ENCODE measurements at places on chromosomes 7 and 10.

- DNase-seq: no peak
Observed at GRCh38 chr7:157521061-157521731, 184.4 kb downstream of the DNAJB6 start.

- DNase-seq: no peak
Observed at GRCh38 chr7:21771906-21772610, 173.6 kb downstream of the CDCA7L start.

DNA sequence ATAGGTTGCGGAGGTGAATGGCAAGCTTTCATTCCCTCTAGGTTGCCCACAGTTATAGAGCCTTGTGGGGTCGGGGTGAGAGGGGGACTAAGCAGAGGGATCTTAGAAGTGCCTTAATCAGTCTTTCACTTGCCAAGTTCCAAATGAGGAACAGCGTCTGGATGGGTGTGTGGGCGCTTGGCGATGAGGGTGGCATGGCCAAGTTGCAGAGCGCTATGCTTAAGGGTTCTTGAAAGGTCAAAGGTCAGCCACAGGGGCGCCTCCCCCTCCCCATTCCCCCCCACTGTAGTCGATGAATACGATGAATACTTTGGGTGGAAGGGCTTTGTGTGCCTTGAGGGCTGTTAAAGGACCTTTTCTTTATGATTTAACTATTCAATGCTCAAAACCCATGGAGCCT, 185.0 kb downstream of the TCF7L2 start:
- DNase-seq: no peak

DNA sequence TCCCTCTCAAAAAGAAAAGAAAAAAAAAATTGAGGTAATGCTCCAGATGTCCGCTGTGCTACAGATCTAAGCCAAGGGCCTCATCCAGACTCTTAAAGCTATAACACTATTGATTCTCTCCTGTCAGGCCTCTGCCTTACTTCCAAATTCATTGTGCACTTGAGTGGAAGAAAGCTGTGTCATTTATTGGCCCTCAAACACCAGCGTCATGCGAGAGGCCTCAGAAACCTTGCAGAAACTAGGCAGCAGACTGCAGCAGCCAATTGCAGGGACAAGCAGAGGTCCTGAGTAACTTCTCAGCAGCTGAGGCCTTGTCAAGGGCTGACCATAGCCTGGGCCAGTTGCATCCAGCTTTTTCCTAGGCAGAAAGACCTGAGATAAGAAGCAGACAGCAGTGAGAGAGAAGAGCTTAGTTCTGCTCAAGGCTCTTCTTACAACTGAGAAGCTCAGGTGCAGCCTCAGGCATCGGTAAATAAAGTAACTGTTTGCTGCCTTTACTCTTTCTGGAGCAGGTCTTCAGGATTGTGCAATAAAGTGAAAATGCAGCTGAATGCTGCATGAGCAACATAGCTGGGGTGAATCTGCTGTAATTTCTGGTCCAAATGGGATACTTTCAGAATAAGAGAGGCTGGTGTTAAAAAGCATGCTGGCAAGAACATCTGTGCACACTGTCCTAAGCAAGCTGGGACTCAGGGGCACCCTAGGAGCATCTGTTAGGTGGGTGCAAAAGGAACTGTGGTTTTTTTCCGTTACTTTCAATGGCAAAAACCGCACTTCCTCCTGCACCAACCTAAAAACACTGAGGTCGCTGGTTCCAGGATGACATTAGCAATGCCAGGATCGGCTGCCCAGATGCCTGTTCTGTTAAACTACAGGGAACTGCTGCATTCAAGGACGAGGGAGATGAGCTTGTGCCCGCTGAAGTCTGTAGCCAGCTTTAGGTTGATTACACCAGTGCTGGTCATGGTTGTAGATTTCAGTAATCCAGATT, 181.8 kb upstream of the PFKP start:
- no peak for DNase-seq

GRCh38 chr7:133458688-133459087, 205.8 kb downstream of the EXOC4 start:
- DNase-seq: no peak

DNA sequence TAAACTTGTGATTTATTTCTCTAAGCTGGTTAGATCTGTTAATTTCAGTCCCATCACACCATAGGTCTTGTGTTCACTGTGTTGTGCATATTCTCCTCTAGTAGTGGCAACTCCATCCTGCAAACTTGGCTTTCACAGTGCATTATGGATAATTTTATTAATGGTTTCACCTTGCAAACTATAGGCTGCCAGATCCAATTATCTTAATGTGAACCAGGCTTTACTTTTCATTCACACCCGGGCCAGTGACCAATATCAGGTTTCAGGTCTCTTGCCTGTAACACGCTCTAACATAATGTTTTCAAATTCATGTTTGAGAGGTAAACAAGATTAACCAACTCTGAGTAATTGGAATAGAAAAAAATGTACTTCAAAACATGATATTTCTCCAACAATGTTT, 1293.0 kb downstream of the REEP3 start:
- DNase-seq: no peak

GRCh38 chr7:21023841-21024484, 237.3 kb upstream of the SP8 start:
- DNase-seq: no peak

- no peak for DNase-seq
Observed at GRCh38 chr7:125195156-125195555, 265.5 kb upstream of the POT1 start.

- no peak for DNase-seq
Observed at GRCh38 chr10:100479037-100479436, 16.2 kb downstream of the WNT8B start.

DNA sequence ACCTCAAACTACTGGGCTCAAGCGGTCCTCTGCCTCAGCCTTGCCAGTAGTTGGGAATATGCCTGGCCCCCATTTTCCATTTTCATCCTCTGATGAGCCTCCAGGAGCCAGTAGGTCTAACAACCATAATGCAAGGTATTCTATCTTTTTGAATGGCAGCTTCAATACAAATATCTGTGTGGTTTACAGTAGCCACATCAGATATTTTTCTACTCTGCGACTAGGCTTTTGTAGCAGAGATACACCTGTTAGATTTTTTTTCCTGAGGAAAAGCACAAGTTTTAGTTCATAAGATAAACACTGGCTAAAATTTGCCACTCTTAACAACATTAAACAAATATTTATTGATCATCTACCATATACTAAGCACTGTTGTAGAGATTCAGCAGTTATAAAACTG, 3.9 kb upstream of the GLCCI1 start:
- no peak for DNase-seq

- no peak for DNase-seq
Observed at GRCh38 chr10:16518822-16519221, 2.9 kb downstream of the C1QL3 start.

DNA sequence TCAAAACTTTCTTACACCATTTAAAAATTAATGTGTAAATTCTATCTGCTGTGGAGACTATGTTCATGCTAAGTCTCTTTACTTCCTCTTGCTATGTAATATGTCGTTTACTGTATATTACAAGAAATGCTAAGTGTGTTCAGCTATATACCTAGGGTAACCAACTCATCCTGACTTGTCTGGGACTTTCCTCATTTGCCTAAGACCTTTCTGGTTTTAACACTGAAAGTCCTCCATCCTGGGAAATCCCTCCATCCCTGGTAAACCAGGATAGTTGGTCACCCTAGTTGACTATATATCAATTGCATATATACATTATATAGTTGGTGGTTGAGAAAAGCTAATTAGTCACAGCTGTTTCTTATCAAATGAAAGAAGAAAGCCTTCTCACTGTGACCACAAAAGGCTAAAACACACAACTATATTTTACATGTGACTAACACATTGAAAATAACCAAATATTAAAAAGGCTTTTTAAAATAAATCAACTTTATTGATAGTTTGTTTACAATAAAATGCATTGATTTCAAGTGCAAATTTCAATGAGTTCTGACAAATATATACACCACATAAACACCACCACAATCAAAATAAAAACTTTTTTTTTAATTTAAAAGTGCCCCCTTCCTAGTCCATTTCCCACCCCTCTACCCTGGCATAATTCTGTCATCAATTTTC, 167.7 kb upstream of the INHBA start:
- no peak for DNase-seq

GRCh38 chr7:131795400-131795799, 239.0 kb upstream of the PODXL start:
- DNase-seq: no peak

- DNase-seq: no peak
Observed at GRCh38 chr10:35011771-35012191, 78.4 kb downstream of the CUL2 start.

DNA sequence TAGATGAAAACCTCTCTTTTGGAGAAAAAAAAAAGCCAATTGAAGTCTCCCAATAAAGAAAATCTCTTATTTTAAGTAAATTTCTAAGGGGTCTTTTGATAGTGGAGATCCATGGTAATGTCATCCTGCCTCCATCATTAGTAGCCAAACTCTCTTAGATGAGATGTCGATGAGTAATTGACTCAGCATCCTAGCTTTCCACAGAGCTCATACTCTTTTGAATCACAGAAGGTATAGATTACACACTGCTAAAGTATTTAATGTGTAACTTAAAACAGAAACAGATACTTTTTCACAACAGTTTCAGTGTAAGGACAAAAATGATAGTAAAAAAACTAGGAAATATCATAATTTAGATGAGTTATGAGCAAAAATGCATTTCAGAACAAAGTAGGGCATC, 19.4 kb downstream of the MAGI2 start:
- no peak for DNase-seq

- DNase-seq: no peak
Observed at GRCh38 chr10:71486484-71487114, 89.9 kb downstream of the CDH23 start.

GRCh38 chr7:46897381-46897780, 684.5 kb downstream of the TNS3 start:
- DNase-seq: no peak

DNA sequence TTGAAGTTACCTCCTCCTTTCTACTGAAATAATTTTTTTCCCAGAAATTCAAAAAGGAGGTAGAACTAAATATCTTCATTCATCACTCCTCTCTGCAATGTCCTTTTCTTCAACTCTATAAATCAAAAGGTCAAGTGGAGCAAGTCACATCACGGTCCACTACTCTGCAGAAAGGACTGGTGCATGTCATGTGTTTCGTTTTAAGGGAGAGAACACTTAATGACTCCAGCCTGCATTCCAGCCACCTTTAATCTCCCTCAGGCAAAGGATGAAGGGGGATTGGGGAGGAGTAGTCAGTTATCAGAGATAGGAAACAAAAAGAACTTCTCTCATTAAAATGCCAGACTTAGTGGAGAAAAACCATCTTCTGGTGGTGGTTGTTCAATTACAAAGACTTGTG, 78.9 kb downstream of the ANK3 start:
- no peak for DNase-seq

Data from SHP77 treated with DMSO at 0.1 percent for 48 hours (cell line).